Stimulated activated CD8-positive, alpha-beta memory T cell treated with anti-CD3 and anti-CD28 coated beads, Interleukin-15, amount 100 ng/mL, for 24 hours (primary cell): ENCODE measurements at places on chromosomes 2 and 18.

GRCh38 chr2:213733893-213734292, 449.6 kb downstream of the SPAG16 start:
- DNase-seq = no peak

DNA sequence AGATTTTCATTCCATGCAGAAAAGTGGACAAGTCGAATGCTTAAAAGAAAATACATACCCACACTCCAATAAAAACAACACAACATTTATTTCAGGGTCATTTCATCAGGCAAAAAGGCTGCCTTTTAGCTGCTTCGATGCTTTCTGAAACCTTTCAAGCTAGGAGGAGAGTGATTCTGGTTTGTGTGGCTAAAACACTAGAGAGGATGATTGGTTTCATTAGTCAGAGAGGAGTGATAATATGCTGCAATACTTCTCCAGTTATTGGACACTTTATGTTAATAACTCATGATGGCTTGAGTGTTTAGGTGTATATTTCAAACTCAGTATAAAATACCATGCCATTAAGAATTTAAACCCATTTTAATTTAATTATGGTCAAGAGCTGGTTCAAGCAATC, 614.0 kb downstream of the SLC4A3 start:
- DNase-seq = no peak

DNA sequence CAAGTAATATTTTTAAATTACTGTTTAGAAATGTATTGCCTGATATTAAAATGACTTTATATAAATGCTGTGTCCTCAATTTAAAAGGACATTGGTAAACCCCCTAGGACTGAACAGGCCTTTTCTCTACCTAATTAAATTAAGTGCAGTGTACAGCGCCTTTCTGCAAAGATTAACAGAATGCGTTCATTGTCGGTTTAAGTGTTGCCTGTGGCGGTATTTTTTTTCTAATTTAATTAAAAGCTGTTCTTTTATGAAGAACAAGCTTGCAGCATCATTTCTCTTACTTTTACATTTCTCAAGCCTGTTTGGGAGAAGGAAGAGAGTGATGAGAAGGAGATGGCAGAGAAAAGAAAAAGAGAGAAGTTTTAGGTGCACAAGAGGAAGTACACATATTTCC, 344.9 kb downstream of the CPS1 start:
- no peak for DNase-seq

DNA sequence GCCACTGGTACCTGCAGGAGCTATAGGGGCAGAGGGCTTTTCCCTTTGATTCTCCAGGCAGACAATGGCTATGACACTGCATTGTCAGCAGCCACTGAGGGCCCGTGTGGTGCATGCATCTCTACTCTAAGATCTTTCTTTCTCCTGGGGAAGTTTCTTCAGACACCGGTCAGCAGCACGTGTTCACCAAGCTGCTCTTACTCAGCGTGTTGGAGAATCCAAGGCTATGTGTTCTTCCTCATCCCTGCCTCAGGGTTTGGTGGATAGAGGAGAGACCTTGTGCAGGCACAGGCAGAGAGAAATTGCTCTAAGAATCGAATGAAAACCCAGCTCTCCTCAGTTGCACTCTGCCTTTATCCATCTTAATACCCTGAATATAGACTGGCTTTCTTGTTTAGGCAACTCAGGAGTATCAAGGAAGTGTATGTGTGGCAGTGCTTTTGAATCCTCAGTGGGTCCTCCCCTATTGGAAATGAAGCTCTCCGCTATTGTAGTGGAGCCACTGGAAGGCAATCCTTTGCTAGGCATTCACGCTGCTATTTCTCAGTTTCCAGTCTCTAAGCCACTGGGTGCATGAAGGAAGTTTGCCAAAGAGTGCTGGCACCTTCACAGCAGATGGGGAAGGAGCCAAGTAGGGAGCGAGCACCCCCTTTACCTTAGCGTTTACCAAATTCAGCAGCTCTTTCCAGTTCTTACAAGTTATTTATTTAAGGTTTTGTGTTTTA, 86.9 kb upstream of the EML6 start:
- DNase-seq = no peak

DNA sequence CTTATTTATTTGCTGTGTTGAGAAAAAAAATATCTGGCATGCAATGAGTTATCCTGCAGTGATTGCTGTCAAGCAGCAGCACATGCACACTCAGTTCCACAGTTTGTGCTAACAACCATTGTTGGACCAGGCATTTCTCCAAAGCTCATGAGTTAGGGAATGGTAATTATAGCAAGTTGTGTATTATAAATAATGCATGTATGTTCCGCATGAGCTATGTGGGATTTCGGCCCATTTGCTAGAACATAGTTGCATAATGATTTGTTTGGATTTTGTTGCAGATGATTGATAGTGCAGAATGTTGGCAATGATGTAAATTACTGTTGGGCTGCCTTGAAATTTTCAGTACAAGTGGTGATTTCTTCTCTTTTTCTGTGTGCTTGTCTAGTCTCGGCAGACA, 10.7 kb downstream of the KCNJ3 start:
- no peak for DNase-seq

- DNase-seq = no peak
Observed at GRCh38 chr18:20971886-20972267, 139.7 kb downstream of the ROCK1 start.

GRCh38 chr18:9671214-9671613, 36.9 kb upstream of the RAB31 start:
- no peak for DNase-seq

- no peak for DNase-seq
Observed at GRCh38 chr2:155363349-155363888, 664.9 kb downstream of the KCNJ3 start.
